ENCODE measurements at places on chromosomes 12 and 14.

GRCh38 chr12:114709112-114709511, 25.1 kb upstream of the TBX3 start:
- no peak for DNase-seq

GRCh38 chr12:99390707-99391106, 256.8 kb upstream of the GARIN6 start:
- DNase-seq = peak; percentile 57

DNA sequence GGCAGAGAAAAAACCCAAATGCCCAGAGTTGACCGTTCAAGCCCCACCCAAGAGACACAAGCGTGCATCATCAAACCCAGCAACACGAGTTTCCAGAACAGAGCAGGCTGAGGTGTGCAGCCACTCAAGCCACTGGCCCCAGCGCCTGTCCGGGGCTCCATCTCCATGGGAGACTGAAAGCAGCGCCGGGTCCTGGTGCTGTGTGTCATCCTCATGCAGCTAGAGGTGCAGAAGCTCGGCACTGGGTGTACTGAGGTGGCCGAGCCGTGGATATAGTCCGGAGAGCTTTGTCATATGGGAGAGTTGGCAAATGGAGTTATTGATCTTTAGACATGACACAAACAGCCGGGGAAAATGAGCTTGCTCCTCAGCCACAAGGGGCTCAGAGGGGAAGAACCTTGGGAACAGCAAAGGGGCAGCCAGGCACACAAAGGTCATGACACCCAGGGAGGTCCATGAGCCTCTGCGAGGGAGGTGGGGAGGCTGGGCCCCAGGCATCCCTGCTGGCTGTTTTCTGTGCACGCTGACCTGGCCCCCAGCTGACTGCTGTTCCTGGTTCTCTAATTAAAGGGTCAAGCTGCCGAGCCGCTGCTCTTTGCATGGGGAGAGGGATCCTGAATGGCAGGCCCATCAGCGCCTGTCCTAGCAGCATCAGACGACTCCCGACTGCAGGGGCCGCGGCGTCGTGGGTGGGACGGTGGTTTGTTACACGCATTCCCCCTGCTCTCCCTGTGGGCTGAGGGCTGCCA, 145.4 kb upstream of the SFSWAP start:
- no peak for DNase-seq

- DNase-seq = peak; percentile 39
These were observed 19.7 kb downstream of the HAL start for GRCh38 chr12:95976416-95976832.

DNA sequence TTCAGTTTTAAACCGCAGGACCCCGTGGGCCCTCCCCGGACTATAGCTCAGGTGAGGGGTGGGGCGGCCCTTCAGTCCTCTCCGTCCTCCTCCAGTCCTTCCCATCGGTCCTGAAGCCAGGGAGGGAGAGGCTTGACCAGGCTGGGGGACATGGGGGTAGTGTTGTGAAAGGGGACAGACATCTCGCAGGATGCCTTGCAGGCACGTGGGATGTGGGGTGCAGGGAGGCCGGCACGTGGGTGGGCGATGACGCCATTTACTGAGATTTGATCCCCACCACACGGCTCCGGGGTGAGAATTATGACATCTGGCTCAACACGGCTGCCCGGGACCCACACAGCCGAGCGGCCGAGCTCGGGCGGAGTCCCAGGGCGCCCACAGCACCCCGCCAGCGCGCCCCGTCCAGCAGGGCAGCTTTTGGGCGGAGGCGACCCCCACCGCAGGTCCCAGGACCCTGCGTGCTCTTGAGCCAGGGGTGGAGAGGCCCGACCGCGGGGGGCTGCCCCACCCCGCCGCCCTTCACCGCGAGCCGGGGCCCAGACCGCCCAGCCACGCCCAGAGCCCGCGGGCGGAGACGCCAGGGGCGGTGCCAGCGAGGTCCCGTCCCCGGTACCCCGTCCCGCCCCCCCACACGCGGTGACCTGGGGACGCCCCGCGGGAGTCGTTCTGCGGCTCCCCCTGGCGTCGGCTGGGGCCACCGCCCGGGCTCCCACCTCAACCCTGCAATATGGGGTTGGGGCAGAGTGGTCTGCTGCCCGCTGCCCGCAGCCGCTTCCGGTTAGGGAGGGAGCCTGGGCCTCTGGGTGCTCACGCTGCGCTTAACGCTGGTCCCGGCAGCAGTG, 3.3 kb upstream of the EXOC3L4 start:
- peak; percentile 42 for DNase-seq

DNA sequence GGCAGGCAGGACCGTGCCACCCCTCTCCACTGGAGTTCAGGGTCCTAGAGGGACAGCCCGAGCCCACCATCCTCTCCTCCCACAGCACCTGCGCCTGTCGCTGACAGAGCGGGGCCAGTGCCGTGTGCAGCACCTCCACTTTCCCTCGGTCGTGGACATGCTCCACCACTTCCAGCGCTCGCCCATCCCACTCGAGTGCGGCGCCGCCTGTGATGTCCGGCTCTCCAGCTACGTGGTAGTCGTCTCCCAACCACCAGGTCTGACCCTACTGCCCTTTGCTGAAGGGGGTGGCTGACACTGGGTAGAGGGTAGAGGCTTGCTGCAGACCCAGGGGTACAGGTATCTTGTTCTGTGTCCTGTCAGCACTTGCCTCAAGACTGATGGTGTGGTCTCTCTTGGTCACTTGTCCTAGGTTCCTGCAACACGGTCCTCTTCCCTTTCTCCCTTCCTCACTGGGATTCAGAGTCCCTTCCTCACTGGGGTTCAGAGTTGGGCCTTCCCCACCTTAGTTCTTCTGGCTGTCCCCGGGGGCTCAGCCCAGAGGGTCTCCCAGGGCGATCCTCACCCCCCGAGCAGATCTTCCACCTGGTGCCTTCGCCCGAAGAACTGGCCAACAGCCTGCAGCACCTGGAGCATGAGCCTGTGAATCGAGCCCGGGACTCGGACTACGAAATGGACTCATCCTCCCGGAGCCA, 42.0 kb downstream of the SH2B3 start:
- no peak for DNase-seq

DNA sequence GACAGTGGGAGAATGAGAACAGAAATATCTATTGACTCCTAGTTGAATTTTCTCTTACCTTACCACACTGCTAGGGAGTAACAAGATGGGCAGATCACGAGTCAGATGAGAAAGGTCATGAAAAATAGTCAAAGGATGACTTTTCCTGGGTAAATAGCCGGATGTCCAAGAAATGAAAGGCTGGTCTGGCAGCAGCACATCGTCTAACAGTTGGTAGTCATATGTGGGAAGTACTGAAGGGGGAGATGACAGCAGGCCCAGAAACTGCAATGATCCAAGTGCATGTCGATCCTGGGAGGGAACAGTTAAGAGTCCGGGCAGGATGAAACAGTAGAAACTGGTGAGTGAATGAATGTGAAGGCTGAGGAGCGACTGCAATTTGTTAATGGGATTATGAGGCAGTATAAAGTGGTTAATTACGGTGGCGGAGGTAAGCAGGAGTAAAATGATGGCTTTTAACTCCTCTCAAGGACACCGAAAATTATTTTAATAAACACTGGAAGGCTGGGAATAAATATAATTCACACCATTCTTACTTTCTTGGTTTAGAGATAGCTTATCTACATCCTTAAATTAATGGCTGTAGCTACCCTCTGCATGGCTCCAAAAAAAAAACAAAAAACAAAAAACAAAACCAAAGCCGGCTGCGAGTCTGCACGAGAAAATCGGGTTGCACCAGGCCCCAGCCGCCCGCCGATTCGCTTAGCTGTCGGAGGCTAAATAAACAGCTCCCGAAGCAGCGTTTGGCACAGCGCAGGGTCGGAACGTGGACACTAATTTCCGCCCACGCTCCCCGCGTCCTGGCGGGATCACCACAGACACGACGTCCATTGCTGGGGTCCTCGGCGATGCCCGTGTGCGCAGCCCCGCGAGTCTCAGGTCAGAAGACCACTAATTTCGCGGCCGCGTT, 1.0 kb upstream of the ERC1 start:
- DNase-seq = peak; percentile 76

GRCh38 chr12:105729181-105729771, 398.8 kb downstream of the C12orf75 start:
- DNase-seq = no peak

DNA sequence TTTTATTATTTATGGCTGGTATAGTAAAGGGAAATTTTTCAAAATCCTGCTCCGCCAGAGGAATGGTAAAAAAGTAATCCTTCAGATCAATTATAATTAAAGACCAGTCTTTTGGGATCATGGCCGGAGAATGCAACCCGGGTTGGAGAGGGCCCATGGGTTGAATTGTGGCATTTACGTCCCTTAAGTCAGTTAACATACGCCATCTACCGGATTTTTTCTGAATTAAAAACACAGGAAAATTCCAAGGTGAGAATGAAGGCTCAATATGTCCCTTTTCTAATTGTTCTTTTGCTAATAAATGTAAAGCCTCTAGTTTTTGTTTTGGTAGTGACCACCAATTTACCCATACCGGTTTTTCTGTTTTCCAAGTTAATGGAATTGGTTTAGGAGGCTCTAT, 602.8 kb downstream of the ALG10 start:
- DNase-seq = peak; percentile 28

GRCh38 chr14:53356361-53357150, 203.4 kb upstream of the DDHD1 start:
- no peak for DNase-seq

- DNase-seq = no peak
These were observed 295.7 kb downstream of the CEP128 start for GRCh38 chr14:80645667-80646413.

DNA sequence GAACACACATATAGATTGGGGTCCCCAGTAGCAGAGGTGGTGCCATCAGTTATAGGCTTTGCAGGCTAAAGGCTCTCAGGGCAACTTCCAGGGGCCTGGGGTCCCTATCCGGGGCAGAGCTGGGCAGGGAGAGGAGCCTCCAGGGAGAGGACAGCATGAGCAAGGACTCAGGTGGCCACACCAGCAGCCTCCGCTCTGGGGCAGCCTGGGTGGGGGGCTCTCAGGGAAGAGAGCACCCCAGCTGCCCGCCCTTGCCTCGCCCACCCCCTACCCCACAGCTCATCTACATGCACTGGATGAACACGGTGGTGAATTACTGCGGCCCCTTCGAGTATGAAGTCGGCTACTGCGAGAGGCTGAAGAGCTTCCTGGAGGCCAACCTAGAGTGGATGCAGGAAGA, 14.0 kb downstream of the PLBD2 start:
- no peak for DNase-seq

DNA sequence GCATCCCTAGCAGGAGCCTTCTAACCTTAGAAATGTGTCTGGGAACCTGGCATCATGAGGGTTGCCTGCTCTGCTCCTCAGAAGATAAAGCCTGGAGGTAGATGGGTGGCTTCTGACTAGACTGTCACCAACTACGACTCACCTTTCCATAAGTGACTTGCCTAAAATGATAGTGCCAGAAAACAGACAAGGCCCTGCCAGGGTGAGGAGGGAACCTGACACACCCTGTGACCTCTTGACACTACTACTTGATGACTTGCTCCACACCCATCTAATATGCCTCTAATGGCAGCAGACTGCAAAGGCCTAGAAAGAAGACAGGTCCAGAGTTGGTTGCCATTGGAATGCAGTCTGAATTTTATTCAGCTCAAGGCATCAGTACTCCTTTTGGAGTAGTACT, 9.4 kb downstream of the RNF41 start:
- no peak for DNase-seq

DNA sequence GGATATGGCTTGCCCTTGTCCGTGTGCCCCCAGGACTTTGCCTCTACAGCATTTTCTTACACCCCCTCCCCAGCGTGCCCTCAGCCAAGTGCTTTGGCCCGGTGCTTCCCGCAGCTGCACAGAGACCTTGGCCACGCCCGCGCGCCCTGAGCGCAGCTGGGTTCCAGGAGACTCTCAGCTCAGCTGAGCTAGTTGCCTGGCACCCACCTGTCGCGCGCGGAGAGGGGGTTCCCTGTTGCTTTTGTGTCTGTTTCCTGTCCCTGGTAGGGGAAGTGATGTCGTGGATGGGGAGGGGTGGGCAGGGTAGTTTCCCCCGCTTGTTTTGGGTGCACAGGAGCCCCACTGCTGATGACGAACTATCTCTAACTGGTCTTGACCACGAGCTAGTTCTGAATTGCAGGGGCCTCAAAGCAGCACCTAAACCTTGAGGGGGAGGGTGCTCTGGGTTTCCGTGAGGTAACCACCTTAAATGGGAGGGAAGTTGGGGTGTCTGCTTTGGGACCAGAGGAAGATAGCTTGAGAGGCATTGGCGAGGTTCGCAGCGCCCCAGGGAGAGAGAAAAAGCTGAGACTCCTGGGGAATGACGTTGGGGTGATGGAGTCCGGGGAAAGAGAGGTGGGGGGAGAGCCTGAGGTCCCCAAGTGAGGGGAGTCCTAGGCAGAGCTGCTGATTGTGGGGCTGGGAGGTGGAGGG, 1.5 kb downstream of the DIO3 start:
- DNase-seq = no peak

DNA sequence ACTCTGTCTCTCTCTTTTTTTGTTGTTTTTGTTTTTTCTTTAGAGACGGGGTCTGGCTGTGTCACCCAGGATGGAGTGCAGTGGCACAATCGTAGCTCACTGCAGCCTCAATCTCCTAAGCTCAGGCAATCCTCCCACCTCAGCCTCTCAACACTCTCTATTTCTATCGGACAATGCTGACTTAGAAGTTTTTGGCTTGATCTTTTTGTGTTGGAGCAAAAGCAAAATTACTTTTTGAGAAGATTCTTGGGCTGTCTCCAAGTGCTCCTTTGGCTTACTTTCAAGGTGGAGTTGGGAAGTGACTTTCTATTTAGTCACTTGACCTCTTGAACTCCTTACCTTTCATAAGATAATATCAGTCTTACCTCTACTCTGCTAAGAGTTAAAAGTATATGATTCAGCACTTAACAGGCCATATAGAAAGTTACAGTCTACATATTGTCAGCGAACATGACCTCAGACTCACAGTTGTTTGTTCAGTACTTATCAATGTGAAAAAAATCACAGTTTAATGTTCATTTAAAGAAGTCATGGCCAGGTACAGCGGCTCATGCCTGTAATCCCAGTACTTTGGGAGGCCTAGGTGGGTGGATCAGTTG, 15.4 kb upstream of the MIA2 start:
- DNase-seq = peak; percentile 69

DNA sequence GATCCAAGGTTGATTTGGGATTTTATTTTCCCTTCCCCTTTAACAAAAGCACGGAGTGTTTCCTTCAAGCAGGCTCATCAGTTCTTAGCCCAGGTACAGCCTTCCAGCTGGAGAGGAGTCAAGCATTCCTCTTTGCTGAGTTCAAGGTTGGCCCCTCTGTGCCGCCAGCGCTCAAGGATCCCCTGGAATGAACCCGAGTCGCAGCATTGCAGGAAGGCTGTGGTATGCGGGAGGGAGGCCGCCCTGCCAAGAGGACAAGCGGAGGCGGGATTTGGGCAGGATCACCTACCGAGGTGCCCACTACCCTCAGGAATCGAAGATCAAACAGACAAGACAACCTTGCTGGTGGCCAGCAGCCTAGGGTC, 53.9 kb upstream of the NCOR2 start:
- DNase-seq = no peak
